ENCODE measurements at places on chromosomes 7 and 10.

DNA sequence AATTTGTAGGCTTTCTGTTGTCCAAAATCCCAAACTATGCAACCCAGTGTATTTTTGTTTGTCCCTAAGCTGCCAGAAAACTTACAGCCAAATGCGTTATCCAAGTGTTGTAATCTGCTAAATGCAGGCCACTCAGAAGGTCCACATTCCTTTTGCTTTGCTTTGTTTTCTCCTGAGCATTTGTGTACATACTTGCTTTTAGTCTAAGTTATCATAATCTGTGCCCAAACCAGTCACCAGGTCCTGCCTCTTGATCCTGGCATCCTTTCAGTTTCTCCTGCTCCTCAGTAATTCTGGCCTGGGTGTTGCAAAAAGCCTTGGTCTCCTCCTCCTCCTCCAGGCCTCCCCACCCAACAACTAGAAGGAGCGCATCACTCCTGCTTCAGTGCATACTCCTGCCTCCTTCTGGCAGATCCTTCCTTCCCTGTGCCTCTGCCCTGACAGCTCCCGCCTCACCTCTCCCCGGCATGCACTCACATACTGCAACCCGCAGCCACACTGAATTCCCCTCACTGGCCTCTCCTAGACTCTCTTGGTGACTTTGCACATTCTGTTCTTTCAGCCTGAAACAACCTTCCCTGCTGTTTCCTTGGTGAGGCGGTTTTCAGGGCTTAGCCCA, 2.3 kb downstream of the DENND2A start:
- DNase-seq, result no peak

DNA sequence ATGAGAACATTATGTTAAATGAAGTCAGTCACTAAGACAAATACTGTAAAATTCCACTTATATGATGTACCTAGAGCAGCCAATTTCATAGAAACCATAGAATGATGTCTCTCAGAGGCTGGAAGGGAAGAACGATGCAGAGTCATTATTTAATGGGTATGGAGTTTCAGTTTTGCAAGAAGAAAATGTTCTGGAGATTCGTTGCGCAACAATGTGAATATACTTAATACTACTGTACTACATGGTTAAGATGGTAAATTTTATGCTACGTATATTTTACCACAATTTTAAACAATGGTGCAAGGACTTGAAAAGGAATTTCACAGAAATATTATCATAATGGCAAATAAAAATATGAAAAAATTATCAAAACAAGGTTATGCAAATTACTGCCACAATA, 972.6 kb downstream of the KCNMA1 start:
- no peak for DNase-seq

DNA sequence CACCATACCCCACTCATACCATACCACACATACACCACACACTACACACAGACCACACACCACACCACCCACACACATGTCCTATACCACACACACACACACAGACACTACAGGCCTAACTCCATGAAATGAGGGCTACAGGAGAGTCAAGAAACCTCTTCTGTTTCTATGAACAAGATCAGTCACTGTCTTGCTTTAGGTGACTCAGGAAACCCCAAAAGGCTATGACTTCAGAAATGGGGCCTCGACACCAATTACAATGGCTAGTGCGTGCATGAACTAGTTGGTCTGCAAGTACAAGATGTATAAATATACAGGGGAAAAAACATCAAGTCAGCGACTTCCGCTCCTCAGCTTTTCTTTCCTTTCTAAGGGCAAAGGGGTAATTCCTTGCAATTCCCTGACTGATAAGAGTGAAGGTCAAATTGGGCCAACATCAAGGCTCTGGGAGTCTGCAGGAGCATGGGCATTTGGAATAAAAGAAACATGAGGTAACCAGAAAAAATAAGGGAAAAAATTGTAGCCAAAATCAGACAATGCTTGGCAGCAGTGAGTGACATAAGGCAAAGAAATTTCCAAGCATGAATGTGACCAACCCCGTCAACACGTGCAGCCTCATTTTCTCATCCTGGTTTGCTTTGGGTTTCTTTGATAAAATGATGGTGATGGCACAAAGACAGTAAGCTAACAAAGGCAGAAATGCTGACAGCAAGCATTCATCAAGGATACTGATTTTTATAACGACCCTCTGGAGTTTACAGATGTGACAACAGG, 1.5 kb downstream of the PKD1L1 start:
- no peak for DNase-seq

GRCh38 chr7:114889646-114890285, 32.1 kb upstream of the MDFIC start:
- no peak for DNase-seq

DNA sequence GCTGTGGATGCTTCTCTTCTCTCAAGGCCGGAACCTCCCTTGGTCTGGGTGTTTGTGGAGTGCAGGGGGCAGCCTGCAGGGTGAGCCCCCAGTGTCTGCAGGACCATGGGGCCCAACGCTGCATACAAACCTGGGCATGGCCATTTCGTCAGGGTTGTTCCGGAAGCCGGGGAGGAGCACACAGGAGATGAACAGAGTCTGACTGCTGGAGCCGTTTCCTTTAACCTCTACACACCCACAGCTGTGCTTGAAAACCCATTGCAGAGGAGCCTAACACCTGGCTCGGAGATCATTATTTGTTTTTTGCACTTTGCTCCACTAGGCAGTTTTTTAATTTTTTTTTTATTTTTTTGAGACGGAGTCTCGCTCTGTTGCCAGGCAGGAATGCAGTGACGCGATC, 167.6 kb upstream of the INSYN2A start:
- no peak for DNase-seq

DNA sequence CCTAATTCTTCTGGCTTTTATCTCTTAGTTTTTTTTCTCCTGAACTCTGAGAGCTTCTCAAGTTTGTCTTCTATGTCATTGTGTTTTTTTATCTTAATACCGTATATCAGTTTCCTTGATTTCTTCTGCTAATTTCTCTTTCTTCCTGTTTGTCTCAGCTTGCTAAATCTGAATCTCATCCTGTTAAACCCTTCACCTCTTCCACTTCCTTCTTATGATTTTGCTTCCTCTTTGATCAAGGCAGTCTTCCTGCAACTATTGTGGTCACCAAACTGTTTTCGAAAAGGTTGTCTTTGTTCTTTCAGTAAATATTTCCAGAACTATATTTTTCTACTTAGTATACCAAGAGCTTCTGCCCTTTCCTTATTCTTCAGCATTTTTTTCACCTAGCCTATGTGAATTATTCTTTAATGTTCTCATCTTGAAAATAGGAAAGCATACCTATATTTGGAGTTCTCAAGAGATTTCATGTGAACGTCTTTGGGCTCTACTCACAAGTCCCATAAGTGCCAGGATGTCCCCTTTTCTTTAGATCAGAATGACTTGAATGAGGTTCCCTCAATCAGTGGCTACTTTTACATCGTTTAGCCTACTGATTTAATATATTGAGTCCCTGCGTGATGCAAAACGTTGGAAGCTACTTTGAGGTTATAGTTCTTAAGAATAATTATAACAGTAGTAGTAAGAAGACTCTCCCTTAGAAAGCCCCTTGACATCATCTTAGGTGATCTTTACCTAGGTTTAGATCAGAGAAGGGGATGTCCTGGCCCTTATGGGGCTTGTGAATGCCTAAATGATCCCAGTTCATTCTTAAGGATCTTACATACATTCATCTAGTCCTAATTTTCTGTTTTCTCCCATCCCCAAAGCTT, 415.4 kb upstream of the AUTS2 start:
- DNase-seq, result no peak

Data from GM19239 (cell line).